ENCODE measurements at places on chromosomes 12 and 14.
A peak's percentile ranks its signal among the peaks of the same experiment; 100 is the strongest.

- DNase-seq, result no peak
Measured at GRCh38 chr12:21296751-21297406, 37.8 kb downstream of the SLCO1A2 start.

DNA sequence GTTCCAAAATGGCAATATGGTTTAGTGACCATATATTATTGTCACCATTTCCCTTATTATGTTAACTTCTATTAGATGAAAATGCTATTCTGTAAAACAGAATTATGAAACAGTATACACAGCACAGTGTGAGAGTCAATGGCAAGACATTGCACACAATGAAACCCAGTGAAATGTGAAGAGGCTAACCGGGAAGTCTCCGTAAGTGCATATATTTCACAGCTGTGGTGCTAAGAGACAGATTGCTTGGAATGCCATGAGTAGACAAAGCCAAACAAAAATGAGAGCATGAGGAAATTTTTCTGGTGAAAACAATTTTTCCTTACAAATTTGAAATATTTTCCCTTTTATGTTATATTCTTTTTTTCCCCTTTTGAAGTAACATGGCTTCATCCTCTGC, 49.4 kb downstream of the DYRK2 start:
- no peak for DNase-seq

DNA sequence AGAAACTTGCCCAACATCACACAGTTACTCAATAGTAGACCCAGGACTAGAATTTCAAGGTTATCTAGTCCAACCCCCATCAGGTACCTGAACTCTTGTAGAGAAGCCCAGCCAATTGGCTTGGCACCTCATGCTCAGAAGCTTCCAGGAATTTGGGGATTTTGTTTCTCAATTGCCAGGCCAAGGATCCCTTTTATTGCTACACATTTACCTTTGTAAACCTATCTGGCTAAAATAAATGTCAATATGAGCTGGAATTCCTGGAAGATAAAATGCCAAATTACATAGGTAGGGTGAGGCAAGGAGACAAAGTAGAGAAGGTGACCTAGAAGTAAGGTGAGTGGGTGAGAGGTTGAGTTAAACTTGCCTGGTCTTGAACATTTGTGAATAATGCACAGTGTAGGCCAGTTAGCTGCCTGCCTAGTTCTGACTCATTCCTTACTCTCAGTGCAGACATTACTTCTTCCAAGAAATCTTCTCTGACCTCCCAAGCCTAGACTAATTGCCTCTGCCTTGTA, 36.3 kb downstream of the SDR9C7 start:
- DNase-seq, result no peak

- no peak for DNase-seq
Measured at GRCh38 chr12:115758183-115758582, 519.3 kb downstream of the MED13L start.

- DNase-seq, result peak; percentile 23
Measured at GRCh38 chr14:89288114-89288513, 128.9 kb downstream of the FOXN3 start.

DNA sequence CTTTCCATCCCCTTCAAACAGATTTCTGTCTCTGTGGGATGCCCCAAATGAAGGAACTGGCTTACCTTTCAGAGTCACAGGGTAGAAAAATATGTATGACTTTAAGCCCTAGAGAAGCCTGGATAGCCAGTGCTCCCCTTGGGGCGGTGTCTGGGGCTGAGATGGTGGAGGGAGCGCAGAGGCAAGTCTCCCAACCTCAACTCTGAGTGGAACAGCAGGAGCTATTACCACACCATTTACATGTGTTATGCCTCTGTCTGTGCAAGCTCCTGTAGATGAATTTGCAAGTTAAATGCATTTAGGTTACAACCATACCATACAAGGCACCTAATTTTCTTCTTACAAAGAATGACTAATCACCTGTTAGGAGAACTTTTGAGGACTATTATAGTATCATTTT, 50.4 kb upstream of the CLMN start:
- DNase-seq, result no peak

- DNase-seq, result no peak
Measured at GRCh38 chr14:53569446-53569845, 387.2 kb downstream of the BMP4 start.

GRCh38 chr12:123089631-123090353, 61.1 kb downstream of the PITPNM2 start:
- peak; percentile 88 for DNase-seq

DNA sequence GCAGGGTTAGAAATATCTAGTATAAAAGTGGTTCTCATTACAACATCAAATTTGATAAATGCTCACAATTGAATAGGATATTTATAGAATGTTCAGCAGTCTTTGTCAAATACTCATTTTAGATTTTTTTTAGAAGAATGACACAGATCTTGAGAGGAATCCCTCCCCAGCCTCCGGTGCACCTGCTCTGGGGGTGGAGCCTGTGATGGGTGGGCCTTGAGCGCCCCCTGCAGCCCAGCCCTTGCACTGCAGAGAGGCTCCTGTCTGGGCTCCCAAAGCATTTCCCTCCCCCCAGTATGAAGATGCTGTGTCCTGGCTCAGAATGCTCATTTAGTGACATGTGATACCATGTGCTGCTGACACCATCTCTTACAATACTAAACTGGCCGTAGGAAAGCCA, 792.3 kb downstream of the TMEM121 start:
- no peak for DNase-seq

DNA sequence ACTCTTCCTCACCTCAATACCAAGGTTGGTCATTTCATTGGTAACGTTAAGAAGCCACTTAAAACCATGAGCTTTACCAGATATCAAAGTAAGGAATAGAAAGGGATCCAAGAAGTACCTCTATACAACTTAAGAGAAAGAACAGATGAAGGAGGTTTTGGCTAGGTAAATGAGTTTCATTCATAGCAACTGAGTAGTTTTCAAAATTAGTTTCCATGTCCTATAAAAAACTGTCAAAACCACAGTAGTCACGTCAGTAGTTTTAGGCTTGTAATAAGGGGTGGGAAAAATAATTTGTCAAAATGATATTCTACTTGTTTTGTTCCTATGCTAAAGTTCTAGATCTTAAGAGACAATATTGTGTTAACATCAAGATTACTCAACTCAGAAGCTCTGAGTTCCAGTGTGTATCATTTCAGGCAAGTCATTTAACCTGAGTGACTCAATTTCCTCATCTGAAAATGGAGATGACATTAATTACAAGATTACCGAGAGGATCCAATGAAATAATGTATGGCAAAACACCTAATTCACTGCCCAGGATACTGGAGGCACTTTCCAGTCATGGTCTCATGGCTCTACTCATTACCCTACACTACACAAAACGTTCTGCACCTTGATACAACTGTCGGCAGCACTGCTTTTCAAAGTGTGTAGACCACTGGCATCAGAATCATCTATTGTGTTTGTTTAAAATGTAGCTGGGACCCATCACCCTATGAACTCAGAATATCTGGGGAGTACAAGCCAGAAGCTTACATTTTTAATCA, 24.1 kb upstream of the SLC6A13 start:
- no peak for DNase-seq

- no peak for DNase-seq
Measured at GRCh38 chr14:22559041-22559440, 30.0 kb downstream of the DAD1 start.
